ENCODE measurements at places on chromosomes 4 and X.

- DNase-seq, result no peak
These were observed 206.4 kb upstream of the PACRGL start for GRCh38 chr4:20493761-20494353.

- no peak for DNase-seq
These were observed at the start of gene STAP1 for GRCh38 chr4:67558493-67558892. STAP1 (plus strand) TSS chr4:67558727; CDS start chr4:67558810, 83 bp downstream.

GRCh38 chrX:97374266-97374665, 490.6 kb downstream of the RPA4 start:
- no peak for DNase-seq

DNA sequence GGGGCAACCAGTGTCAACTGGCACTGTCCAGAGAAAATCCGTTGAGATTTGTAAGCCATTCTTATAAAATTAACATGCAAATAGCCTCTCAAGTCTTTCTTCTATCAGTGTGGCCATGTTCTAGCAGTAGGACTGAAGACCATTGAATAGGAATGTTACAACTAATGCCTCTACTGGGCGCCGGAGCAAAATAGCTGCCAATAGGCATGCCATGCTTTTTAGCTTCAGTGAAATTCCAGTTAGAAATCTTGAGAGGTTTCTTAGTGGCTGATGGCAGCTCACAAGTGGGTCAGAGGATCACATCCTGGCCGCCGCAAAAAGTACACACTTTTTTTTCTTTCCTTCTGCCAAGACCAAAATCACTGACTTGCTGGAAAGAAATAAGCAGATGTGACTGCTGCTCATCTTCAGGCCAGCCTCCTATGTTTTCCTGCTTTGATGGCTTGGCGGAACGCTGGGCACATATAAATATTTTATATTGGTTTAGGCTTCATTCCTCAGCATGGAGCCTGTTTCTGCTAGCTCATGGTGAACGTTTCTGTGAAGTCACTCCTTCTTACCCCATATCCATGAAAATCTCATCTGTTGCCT, 293.1 kb downstream of the TENM3 start:
- DNase-seq, result no peak

DNA sequence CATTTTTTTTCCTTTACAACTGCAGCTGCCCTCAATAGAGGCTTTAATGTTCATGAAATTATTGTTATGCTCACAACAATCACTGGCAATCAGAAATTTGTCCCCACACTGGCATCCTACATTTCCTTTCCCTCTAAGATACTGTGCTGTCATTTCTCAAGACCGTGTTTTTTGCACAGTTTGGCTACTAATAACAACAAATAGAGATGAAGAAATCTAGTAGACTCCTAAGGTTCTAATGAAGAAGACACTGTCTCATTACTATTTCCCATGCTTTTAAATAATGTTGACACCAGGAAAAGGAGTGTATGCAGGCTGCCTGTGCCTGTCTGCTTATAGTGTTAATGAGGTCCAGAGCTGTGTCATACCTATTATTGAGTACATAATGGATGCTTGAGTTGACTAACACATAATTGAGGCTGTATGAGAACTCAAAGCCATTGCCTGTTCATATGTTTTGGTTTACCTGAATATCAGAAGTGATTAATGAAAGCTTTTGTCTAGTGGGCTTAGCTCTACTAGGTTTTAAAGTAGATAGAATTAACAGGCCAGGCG, 1.5 kb upstream of the EIF4E start:
- no peak for DNase-seq

GRCh38 chr4:88729146-88729760, 31.6 kb upstream of the NAP1L5 start:
- no peak for DNase-seq

GRCh38 chr4:20639346-20639745, 60.9 kb upstream of the PACRGL start:
- DNase-seq, result no peak

- DNase-seq, result no peak
These were observed 41.9 kb downstream of the XAGE2 start for GRCh38 chrX:52410439-52411394.

DNA sequence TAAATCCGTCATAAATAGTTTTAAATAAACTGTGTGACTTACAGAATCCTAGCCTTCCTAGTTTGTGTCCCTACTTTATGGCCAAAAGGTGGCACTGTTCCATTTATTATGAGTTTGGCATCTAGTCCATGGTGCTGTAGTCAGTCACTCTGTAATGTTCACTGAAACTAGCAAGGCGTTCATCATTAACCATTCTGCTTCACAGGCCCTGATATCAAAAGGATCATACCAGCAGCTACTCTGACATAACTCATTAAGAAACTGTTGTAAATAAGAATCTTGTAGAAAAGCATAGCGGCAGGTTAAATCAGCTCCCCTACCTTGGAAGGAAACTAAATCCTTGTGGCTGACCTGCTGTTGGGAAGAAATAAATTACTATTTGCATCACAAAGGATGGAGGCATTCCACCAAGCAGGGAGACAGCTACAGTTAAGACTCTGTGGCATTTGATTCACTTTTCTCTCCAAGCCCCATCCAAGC, 919.6 kb upstream of the DIAPH2 start:
- no peak for DNase-seq

- no peak for DNase-seq
These were observed 432.7 kb upstream of the DIPK2B start for GRCh38 chrX:45633419-45633818.

- no peak for DNase-seq
These were observed 199.0 kb upstream of the MAMLD1 start for GRCh38 chrX:150163956-150164726.

DNA sequence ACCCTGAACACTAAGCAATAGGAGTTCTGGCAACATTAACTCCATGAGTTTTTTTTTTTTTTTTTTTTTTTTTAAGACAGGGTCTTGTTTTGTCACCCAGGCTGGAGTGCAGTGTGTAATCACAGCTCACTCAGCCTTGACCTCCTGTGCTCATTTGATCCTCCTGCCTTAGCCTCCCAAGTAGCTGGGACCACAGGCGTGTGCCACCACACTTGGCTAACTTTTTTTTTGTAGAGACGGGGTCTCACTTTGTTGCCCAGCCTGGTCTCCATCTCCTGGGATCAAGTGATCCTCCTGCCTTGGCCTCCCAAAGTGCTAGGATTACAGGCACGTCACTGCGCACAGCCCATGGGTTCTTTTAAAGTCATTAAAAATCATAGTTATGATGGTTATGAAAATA, 5.1 kb downstream of the RHOH start:
- DNase-seq, result no peak

DNA sequence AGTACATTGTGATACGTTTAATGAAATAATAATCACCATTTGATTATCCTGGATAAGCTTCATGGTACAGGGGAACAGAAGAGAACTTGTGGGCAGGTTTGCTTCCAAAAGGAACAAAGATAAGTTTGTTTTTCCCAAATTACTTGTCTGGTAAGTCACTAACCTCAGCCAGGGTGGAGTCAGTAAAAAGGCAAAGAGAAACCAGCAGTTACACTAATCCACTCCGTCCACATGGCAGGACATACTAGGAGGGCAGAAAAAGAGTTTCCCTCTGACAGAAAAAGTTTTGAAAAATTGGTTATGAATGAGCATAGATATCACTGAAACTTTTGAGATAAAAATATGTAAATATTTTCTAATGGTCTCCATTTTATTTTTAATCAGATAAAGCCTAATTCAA, 285.9 kb downstream of the IL15 start:
- DNase-seq, result no peak

DNA sequence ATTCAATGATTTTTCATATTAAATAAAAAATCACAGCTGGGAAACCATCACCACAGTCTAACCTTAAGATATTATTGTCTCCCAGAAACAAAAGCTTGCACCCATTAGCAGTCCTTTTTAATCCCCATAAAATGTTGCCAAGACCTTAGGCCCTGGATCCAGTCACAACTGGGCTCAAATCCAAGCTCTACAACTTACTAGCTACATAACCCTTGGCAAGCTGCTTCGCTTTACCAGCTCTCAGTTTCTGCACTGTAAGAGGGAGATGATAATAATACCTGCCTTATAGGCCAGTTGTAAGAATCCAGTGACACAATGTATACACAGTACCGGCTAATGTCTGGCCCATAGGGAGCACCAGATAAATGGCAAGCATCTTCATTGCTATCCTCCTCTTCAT, 400.9 kb upstream of the FGF13 start:
- no peak for DNase-seq

DNA sequence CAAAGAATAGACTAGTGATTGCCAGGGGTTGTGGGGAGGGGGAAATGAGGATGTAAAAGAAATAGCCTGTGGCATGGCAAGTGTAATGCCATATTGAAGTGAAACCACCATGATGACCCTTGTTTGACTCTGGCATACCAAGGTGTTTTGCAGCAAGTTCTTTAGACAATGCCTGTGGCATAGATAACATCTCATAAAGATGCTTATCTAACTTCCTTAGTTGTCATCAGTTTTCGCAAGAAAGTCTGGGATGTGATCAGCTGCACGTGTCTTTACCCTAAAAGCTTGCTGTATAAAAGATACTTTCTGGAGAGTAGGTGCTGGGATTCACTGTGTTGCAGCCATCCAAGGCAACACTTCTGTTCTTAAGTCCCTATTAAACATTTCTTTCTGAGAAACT, 176.1 kb upstream of the MAGEB16 start:
- DNase-seq, result no peak

DNA sequence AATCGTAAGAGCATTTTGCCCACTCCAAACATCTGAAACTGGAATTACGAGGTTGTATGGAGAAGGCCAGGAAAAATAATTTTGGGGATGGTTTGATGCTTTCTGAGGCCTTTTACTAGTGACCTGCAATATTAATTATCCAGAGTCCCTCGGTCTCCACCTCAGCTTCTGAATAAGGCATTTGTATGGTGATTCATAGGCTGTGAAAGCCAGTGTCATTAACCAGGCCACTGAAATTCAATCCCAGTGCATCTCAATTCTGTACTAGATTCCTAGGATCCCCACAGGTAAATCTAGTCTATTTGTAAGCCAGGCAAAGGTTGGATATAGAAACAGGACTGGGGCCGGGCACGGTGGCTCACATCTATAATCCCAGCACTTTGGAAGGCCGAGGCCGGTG, 135.4 kb upstream of the RBPJ start:
- DNase-seq, result no peak

- DNase-seq, result no peak
These were observed 555.6 kb downstream of the PPARGC1A start for GRCh38 chr4:23333946-23334878.

DNA sequence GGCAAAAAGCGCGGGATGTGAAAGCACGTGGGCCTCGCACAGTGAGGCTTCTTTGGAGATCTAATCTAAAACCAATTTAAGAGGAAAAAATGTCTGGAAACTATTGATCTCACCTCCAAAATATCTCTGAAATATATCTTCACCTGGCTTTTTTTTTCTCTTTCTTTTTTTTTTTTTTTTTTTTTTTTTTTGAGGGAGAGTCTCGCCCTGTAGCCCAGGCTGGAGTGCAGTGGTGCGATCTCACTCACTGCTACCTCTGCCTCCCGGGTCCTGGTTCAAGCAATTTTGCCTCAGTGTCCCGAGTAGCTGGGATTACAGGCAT, 383 bp upstream of the ZMAT1 start:
- no peak for DNase-seq

DNA sequence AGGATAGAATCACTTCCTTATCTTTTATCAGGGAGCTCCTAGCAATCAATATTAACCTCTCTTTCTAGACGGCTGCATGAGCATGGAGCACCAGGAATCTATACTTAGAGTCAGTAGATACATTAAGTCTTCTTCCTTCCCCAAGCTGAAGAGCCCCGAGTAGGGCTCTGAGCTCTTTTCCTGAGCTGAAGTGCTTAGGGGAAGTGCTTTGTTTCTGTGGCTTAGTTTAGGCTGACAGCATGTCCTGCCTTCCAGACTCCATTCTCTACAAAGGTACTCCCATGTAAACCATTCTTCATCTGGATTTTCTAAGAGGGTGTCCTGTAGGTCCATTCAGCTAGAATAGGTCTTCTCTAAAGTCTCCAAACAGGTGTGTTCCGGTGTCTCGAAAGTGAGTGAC, 127.5 kb upstream of the AFF2 start:
- DNase-seq, result no peak

GRCh38 chr4:154084864-154085263, 296.0 kb upstream of the SFRP2 start:
- no peak for DNase-seq

DNA sequence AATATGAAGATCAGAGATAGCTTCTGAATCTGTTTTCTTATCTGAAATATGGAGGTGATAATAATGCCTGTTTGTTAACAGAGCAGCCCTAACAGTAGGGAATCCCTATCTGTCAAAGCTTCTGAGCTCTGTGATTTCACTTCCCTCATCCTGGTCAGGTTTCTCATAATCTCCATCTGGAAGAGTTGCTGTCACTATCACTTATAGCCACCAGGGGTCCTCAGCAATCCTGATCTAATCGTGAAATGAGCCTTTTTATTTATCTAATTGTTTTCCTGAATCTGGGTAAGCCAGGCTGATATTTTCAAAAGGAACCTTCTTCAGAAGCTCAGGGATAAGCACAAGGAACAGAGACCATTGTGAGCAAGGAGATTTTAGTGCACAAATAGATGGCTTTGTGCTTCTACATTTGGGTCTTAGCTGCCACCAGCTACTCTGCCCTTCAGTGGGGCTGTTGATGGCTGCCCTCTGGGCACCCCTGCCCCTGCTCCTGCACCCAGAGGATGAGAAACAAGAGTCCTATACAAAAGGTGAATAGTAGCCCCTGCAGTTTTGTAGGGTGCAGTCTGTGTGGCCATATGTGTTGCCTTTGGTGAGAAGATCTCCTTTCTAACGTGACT, 196.4 kb upstream of the RADX start:
- DNase-seq, result no peak

- no peak for DNase-seq
These were observed 10.5 kb upstream of the CHRDL1 start for GRCh38 chrX:110806145-110806544.

GRCh38 chr4:31075969-31076368, 355.8 kb downstream of the PCDH7 start:
- no peak for DNase-seq

DNA sequence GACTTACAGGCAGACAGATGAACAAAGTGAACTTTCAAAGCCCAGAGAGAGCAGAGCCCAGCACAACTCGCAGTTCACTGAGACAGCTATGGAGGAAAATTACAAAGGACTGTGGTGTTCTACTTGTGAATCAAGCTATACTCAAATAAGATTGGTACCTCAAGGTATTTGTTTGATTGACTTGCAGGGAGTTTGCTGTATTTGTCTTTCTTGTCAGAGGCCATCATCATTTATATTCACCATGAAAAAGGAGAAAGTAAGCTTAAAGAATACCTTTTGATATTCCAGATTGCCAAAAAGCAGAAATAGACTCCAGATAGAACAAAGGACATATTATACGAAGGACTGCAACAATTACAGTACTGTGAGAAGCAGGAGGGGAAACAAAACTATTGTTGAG, 1047.9 kb downstream of the RPA4 start:
- no peak for DNase-seq

- no peak for DNase-seq
These were observed 198.9 kb downstream of the ASMT start for GRCh38 chrX:1813809-1814208.

- no peak for DNase-seq
These were observed 1653.5 kb upstream of the AGA start for GRCh38 chr4:179095585-179096221.

GRCh38 chr4:77188498-77189220, 31.7 kb downstream of the CCNG2 start:
- DNase-seq, result no peak

All from T-helper 17 cell (primary cell).